Stomach (tissue), 19 donors: ENCODE measurements at places on chromosomes 2 and 18. TPM values are rescaled to one million over a fixed set of nuclear protein-coding genes. Genes with fewer than 3 reads are reported as not detected.

Gene LOXHD1
- total RNA-seq, result not detected

Gene DPP4
- 1.8 TPM for total RNA-seq

DNA sequence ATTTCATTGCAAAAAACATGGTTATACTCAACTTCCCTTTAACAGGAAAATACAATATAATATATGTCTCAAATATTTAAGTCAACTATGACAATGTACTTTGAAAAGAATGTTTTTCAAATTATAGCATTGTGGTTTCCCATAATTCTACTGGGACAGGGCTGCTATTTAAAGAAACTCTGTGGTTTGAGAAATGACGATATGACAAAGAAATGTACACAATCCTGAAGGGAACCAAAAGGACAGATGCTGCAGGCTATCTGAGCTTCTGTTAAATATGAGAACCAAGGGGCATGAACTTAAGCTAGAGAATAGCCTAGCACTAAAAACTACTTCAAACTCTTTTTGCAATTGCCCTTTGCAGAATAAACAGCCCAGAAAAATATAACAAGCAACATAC is 415.9 kb downstream of the GRB14 start:
- no peak for DNase-seq

DNA sequence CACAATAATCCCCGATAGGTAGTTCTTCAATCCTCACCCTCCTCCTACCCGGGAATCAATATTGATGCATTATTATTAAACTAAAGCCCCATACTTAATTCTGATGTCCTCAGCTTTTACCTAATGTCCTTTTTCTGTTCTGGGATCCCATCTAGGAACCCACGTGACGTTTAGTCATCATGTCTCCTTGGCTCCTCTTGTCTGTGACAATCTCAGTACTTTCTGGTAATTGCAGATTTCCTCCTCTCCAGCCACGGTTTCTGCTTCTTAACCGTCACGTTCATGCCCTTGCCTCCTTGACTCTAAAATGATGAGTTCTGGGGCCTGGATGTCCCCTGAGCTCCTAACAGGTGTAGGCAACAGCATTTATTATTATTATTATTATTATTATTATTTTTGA is 2.9 kb upstream of the DGKD start:
- no peak for DNase-seq

DNA sequence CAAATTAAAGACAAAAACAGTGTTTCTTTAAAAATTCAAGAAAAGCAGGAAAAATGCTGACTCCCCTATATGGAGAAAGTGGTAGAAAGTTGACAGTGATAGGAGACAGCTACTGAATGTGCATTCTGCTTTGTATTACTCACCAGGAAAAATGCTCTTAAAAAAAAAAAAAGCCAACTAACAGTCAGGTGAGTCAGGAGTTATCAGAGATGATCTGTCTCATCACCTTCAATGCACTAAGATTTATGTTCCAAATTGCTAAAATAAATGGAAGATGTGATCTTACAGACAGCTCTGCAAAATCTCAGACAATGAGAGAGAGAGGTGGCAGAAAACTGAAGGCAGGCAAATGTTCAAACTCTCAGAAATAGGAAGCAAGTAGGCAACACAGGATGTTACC is 47.6 kb upstream of the ZNF521 start:
- no peak for DNase-seq
